ENCODE measurements at places on chromosomes 16 and 17.

GRCh38 chr17:72691586-72691985 is 400.9 kb downstream of the SLC39A11 start:
- no peak for DNase-seq

DNA sequence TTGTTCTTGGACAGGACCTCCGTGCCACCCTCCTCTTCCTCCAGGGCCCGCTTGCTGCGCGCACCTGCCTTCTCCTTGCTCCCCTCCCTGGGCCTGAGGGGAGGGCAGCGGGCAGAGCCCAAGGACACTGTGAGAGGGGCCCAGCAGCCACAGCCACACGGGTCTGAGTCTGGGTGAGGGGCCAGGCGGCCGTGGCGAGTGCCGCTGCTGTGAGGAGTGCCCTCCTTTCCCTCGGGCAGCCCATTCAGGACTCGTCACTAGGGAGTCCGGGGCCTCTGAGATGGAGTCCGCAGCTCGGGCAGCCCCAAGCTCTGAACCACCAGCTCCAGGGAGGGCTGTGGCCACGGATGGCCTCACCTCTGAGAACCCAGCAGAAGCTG is 5.6 kb downstream of the DUS1L start:
- no peak for DNase-seq

DNA sequence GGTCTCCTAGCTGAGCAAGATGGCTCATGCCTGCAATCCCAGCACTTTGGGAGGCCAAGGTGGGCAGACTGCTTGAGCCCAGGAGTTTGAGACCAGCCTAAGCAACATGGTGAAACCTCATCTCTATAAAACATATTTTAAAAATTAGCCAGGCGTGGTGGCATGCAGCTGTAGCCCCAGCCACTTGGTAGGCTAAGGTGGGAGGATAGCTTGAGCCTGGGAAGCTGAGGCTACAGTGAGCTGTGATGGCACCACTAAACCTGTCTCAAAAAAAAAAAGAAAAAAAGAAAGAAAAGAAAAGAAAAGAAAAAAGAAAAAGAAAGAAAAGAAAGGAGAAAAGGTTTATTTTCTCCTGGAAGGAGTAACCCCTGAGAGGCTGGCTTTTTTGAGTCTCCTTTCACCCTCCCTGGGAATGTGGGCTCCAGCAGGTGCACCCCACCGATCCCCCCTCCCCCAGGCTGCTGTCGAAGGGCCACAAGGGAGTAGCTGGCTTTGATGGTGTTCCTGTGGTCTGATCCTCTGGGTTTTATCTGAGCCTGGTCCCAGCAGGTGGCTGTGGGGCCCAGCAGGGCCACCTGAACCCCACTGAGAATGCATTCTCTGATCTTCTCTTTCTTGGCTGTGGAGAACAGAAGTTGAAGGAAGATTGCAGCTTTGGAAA is 29.9 kb upstream of the TNRC6C start:
- DNase-seq, result no peak

DNA sequence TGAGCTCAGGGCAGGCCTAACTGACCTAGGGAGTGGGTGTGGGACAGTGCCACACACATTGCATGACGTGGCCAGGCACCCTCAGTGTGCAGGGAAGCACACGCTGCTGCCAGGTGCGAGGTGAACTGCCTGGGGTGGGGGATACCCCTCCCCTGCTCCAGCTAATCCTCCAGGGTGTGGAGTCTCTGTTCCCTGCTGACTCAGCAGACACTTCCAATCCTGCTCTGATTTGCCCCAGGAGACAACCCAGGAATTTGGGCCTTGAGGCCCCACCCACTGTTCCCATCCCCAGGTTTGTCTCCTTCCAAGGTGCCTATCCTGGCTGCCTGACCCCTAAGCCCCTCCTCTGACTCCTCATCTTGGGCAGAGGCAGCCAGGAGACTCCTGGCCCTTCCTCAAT is 10.7 kb downstream of the DLX3 start:
- DNase-seq, result no peak

DNA sequence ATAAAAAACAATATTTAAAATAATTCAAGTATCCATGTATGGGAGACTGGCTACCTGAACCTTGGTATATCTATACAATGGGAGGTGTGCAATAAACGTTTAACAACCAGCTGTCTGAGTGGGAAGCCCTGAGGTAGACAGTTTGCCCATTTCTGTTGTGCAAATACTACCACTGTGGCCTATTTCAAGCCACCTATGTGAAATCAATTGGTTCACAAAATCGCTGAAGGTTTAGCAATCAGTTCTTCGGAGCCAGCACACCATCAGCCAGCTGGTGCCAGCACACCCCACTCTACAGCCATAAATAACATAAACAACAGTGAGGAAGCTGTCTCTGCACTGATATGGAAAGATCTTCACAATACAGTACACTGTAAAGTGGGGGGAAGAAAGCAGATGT is 46.7 kb upstream of the KDM8 start:
- DNase-seq, result no peak

DNA sequence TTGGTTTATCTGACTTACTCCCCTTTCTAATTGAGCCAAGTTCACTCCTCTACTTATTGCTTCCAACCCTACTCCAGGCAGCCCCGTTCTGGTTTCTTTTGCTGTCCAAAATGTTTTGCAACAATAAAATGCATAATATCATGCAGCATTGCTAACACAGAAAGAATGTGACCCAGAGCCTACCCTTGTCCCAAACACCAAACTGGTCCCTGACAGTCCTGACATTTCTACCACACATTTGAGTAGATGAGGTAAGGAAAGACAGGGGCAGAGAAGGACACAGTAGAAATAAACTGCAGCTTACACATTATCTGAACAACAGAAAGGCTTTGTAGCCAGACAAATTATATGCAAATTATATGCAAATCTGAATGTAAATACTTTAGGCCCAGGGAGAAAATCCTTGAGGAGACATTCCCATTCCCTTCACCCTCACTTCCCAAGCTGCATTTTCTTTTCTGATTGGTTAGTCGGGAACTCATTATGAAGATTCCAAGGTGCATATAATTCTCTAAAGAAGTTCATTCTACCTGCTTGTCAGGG is 31.6 kb downstream of the SOX9 start:
- no peak for DNase-seq

- no peak for DNase-seq
Observed at GRCh38 chr17:38565853-38566665, 39.7 kb downstream of the SRCIN1 start.

GRCh38 chr17:53472586-53472985 is 350.1 kb upstream of the KIF2B start:
- DNase-seq, result no peak

GRCh38 chr17:68198931-68199836 is 48.7 kb upstream of the AMZ2 start:
- no peak for DNase-seq

GRCh38 chr16:29139261-29139802 is 154.5 kb downstream of the LAT start:
- DNase-seq, result no peak

DNA sequence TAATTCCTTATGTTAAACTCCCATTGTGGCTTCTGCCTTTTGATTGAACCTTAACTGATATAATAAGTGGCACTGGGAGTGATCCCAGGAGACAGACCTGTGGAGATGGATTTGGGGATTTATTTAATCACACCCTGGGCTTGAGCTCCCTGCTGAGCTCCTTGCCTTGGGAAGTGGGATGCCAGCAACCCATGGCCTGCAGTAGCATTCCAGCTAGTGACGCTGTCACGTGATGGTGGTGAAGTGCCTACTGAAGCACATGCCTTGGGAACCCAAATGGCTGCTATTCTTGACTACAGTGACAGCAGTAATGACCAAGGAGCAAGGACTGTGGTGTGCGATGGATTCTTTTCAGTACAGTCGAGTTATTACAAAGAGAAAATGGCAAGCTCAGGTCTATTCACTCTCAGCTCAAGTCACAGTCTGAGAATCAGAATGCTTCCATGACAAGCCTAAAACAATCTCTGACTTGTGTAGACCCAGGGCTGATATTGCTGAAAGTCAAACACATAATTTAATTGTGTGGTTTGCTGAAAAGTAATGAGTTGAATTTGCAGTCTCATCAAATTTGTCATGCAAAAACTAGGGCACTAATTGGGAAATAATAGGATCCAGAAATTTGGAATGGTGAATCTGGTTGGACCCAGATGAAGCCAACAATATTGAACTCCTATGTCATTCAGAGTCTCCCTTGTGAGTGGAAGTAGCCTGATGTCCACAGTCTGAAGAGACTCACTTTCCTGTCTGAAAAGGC is 47.1 kb downstream of the BCL7C start:
- no peak for DNase-seq

- DNase-seq, result no peak
Observed at GRCh38 chr16:88532434-88533241, 37.6 kb upstream of the ZC3H18 start.

GRCh38 chr17:10126616-10127501 is 71.5 kb downstream of the GAS7 start:
- DNase-seq, result no peak

DNA sequence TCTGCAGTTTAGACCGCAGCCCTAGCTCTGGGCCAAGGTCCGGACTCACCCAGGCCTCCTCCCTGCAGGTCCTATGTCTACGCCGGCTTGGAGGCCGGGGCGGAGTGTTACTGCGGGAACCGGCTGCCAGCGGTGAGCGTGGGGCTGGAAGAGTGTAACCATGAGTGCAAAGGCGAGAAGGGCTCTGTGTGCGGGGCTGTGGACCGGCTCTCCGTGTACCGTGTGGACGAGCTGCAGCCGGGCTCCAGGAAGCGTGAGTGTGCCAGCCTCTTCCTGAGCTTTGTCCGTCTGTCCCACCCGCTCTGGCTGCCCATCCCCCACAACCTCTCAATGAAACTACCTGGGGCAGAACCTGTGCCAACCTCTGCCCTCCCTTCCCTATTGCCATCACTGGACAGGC is 20.1 kb downstream of the WSCD1 start:
- DNase-seq, result no peak

- no peak for DNase-seq
Observed at GRCh38 chr16:87809150-87809902, 43.5 kb upstream of the KLHDC4 start.

GRCh38 chr17:79495665-79496064 is 115.2 kb downstream of the RBFOX3 start:
- no peak for DNase-seq

GRCh38 chr16:89946515-89946914 is 2.0 kb upstream of the DEF8 start:
- DNase-seq, result no peak

DNA sequence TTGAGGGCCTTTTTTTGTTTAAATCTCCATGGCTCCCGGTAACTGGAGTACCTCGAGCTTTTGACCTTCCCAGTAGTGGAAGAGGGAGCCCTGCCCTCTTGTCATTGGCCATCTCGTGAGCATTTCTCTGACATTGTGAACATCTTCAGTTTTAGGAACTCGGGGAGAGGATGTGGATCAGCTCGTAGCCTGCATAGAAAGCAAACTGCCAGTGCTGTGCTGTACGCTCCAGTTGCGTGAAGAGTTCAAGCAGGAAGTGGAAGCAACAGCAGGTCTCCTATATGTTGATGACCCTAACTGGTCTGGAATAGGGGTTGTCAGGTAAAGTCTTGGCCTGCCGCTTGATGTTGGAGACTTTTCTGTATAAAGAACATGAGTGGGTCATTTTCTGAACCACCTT is 24.3 kb downstream of the NTAN1 start:
- no peak for DNase-seq

GRCh38 chr17:17079761-17080160 is 37.5 kb downstream of the MPRIP start:
- peak; percentile 32 for DNase-seq

DNA sequence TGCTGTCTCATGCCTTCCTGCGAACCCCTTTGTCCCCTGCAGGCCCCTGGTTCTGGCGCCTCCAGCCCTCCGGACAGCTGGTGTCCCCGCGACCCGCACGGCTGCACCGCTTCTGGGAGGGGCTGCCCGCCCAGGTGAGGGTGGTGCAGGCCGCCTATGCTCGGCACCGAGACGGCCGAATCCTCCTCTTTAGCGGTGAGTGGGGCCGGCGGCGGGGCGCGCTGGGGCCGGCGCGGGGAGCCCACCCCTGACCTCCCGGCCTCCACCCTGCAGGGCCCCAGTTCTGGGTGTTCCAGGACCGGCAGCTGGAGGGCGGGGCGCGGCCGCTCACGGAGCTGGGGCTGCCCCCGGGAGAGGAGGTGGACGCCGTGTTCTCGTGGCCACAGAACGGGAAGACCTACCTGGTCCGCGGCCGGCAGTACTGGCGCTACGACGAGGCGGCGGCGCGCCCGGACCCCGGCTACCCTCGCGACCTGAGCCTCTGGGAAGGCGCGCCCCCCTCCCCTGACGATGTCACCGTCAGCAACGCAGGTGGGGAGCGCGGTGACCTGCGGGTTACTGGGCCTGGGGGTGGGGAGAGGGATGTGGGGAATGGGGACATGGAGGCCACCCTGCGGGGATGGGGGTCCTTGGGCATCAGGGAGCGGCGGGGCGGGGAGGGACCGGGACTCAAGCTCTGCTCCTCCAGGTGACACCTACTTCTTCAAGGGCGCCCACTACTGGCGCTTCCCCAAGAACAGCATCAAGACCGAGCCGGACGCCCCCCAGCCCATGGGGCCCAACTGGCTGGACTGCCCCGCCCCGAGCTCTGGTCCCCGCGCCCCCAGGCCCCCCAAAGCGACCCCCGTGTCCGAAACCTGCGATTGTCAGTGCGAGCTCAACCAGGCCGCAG is 7.1 kb upstream of the IL32 start:
- DNase-seq, result no peak

DNA sequence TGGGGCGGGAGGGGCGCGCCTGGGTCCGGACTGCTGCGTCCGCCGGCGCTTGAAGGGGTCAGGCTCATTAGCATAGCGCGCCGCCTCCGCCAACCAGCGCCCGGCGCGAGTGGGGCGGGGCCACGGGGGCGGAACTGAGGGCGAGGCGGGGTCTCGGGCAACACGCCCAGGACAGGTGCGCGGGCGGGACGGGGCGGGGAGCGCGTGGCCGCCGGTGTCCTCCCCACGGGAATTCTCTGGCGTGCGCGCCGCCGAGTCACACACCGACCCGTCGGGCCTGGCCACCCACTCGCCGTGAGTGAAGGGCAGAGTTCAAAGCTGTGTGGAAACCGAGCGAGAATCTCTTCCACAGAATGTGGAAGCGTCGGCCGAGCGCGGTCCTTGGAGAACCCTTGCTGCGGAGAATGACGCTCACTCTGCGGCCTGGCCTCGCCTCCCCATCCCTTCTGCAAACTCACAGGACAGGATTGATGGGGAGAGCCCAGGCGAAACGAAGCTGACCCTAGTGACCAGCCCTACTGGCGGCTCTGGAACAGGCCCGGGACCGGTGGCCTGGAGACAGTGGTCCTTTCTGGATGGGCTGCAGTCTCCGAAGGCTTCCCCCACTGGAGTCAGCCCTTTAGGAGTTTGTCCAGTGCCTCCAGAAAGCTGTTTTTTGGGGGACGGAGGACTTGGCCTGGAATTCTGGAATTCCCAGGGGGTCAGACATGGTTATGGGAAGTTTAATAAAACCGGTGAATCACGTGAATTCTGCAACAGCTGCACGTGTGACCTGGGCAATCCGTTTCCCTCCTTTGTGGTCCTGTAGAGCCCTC is at the start of gene SNAI3:
Gene SNAI3 (minus strand): TSS at position 69 of the 815 bp plus-strand sequence. CDS start 101 bp downstream, outside the sequence.
- DNase-seq, result peak; percentile 73

- DNase-seq, result no peak
Observed at GRCh38 chr17:80083136-80083661, 18.2 kb upstream of the GAA start.

GRCh38 chr17:50375858-50376538 is 3.0 kb downstream of the EME1 start:
- DNase-seq, result no peak
